Nucleus accumbens (tissue), 56 donors: ENCODE measurements at places on chromosomes 1 and 21.

DNA sequence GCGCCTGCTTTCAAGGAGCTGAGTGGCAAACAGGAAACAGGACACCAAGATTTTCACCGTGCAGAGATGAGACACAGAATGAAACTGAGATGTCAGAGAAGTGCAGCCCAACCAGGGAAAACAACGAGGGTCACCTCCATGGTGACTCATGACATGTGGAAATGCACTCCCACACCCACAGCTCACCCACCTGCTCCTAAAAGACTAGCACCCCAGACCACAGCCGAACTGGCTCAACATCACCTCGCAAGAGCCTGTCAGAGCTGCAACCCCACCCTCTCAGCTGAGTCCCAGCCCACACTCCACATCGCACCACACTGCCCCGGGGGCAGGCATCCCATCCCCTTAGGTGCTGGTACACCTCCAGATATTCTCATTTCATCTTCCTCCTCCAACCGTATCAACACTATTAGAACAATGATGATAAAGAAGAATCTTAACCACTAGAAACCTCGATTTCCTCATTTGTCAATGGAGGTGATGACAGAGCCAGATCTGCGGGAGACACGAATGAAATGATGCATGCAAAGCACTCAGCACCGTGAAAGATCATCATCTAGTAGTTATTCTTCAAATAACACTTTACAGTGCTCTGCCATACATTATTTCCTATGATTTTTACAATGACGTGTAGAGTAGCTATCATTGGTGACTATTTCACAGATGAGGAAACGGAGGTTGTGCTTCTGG is 103.2 kb downstream of the DMRTB1 start:
- no peak for DNase-seq

DNA sequence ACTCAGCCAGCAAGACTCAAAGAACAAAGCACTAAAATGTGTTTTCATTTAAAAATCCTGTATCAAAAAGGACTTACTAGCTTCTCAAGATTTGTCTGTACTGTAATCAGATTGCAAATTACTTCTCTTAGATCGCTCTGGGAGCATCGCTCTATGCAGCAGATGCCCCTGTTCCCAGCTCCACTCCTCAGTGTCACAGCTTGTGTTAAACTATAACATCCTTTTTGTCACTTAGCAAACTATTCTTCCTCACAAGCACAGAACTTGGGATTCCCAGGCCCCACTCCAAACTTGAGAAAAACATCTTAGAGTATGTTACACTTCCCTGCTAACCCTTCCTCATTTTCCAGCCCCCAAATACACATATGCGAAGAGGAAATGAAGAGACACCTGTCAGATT is 85.1 kb upstream of the CHRM3 start:
- no peak for DNase-seq

- DNase-seq, result no peak
Observed at GRCh38 chr21:33666153-33666552, 23.9 kb downstream of the ITSN1 start.

GRCh38 chr1:109632671-109633346 is 13.2 kb downstream of the AMPD2 start:
- peak; percentile 66 for DNase-seq

DNA sequence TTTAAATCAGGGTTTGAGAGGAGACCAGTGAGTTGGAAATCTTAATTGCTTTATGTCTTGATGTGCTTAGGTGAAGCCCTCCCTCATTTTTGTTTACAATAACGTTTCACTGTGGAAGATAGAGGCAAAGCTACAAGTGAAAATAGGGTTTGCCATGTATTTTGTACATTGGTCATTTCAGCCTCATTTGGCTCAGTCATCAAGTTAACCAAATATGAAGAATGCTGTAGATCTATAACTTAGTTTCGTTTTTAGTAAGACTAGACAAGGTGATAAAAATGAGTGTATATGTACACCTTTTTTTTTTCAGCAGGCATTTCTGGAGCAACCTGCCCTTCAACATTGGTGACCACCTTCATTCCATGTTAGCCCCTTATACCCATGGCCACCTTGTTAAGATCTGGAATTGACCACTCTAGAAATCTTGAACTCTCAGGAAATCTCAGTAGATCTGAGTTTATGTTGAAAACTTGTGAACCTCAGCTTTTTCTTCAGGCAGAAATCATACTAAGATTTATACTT is 2.9 kb downstream of the NFYC start:
- no peak for DNase-seq

DNA sequence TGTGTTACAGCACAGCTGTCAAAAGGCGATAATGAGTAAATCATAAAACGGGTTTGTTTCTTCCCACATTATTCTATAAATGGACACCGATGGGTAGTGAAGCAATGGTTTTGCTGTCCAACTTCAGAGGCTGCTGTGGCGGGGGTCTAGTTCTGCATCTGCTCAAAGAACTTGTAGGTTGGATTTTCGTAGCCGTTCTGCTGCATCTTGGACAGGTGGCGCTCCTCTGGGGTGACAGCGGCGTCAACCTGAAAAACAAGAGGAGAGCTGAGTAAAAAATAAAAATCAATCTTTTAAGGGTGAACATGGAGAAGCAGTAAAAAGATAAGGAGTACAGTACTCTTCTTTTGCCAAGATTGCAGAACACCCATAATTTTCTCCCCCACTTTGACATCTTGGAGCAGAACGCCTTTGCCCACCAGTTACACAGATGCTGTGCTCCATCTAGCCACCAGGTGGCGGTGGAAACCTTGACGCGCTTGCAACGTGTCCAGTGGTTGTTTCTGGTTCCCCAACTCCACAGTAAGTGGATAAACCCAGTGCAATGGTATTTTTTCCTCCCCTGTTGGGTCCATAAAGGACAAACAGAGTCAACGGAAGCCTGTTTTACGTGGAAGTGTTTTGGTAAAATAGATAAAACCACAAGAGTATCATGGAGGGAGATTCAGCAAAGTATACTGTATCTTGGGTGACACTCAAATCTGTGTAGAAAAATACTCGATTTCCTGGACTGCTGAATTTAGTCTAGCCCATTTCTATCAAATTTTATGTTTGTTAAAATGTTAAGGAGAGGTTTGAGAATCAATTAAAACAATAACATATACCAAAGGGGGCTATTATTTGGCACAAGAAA is 147.0 kb downstream of the GABPA start:
- peak; percentile 38 for DNase-seq

GRCh38 chr1:177270863-177271262 is 100.1 kb downstream of the BRINP2 start:
- DNase-seq, result no peak

- no peak for DNase-seq
Observed at GRCh38 chr21:42125571-42126544, 54.7 kb downstream of the UMODL1 start.

- no peak for DNase-seq
Observed at GRCh38 chr1:24898909-24899439, 31.1 kb downstream of the RUNX3 start.

- DNase-seq, result peak; percentile 41
Observed at GRCh38 chr21:33070998-33071769, 1.2 kb downstream of the OLIG1 start.

DNA sequence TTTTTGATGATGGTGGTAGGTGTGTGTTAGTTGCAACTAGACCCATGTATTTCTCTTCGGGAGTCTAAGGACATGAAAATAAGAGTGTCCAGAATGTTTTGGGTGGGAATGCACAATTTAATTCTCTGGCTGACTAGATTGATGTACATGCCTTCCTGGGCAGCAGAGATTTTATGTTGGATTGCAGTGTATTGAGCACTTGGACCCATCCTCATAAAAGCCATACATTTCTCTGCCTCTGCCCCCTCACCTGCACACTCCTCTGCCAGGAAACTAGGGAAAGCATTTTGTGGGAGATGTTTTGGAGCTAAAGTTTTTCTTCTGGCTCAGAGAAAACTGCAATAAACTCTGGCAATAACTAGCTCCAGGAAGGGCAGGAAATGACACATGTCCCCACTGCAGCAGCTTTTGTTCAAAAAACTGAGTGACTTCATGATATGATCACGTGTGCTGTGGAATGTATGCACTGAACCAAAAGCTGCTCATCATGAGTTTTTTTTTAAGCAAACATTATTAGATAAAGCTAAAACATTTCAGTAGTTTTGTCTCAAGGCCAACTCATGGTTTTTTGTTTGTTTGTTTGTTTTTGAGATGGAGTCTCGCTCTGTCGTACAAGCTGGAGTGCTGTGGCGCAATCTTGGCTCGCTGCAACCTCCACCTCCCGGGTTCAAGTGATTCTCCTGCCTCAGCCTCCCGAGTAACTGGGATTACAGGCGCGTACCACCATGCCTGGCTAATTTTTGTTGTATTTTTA is 17.6 kb downstream of the RIT1 start:
- DNase-seq, result no peak
